Right cardiac atrium (tissue), 5 donors: ENCODE measurements at places on chromosomes 5 and 9. TPM values are rescaled to one million over a fixed set of nuclear protein-coding genes. Genes with fewer than 3 reads are reported as not detected.

DNA sequence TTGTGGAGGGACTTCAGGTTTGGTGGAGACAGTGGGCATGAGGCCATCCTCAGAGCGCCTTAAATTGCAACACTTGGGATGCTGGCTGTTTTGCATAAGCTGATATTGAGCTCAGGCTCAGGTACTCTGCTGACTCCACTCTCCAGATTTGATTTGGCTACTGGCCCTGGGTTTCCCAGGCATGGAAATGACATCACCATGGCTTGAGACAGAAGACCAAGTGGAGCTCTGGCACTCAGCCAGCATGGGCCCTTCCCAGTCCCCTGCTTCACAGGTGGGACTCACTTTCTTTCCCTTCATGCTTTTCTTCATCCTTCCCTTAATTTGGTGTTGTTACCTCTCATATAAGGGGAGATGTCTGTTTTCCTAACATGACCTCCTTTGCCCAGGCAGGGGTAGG, 72.0 kb upstream of the IL12B start:
- no peak for DNase-seq

DNA sequence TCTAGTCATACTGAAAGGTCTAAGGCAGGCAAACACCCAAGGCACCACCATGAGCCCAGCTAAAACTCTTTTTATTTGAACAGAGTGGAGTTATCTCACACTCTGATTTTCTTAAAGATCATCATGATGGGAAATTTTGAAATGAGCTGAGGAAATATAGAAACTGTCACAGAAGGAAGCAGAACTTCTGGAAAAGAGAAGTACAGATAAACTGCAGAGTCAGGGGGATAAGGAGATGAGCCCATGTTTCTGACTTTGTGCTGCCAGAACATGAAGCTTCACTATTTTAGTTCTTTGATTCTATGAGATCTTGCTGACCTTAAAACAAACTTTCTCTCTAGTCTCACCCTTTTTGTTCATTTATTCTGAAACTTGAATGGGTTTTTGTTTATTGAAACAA, 406.5 kb upstream of the EDIL3 start:
- DNase-seq: no peak

DNA sequence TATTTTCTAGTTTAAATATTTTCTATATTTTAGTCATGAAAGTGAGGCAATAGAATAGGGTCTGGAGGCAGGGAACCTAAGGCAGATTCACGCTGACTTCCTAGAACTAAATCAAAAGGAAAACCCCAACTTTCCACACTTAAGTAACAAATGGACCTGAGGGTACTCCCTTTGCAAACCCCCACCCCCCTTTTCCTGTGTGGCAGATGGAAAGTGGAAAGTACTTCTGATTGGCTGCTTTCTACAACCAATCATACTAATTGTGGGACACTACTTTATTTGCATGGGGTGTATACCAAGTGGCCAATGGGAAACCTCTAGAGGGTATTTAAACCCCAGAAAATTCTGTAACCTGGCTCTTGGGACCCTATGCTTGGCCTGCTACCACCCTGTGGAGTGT, 4.8 kb upstream of the CENPH start:
- no peak for DNase-seq

DNA sequence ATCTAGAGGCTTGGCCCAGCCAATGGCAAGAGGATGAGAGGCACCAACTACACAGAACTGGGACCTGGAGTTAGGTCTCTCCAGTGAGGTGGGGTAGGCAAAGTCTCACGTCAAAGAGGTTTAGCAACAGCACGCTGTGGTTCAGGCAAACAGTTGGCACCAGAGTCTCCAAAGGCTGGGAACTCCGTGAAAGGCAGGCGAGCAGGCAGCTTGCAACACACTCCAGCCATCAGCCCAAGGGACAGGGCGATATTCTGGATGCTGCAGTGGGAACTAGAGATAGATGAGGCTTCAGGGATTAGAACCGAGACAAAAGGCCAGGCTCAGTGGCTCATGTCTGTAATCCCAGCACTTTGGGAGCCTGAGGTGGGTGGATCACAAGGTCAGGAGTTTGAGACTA, 129.1 kb downstream of the PDZD2 start:
- DNase-seq: peak; percentile 73

DNA sequence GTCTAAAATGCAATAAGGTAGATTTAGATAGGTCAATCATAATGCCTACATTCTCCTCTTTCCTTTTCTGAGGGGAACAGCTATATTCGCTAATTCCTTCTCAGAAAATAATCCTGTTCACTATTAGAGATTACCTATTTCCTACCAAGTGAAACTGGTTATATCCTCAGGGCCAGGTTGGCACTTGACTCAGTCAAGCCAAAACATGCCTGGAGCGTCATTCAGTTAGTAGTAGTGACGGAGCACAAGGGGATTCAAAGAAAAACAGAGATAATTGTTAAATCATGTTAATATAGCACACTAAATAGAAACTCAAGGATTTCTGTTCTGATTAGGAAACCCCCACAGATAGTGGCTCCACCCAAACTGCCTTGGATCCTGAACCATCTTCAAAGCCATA, 515.4 kb upstream of the PTPRD start:
- no peak for DNase-seq

- DNase-seq: no peak
Measured at GRCh38 chr9:30584559-30584958, 1799.9 kb upstream of the ACO1 start.

DNA sequence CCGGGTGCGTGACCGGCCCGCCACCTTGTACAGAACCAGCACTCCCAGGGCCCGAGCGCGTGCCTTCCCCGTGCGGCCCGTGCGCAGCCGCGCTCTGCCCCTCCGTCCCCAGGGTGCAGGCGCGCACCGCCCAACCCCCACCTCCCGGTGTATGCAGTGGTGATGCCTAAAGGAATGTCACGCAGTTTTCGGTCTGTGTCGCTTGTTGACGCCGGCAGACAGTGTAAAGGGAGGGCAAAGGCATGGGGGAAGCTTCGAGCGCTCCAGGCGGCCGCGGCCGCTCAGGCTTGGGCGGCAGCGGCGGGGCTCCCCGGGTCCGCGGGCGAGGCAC, 1.3 kb downstream of the LRRC26 start:
- DNase-seq: no peak

DNA sequence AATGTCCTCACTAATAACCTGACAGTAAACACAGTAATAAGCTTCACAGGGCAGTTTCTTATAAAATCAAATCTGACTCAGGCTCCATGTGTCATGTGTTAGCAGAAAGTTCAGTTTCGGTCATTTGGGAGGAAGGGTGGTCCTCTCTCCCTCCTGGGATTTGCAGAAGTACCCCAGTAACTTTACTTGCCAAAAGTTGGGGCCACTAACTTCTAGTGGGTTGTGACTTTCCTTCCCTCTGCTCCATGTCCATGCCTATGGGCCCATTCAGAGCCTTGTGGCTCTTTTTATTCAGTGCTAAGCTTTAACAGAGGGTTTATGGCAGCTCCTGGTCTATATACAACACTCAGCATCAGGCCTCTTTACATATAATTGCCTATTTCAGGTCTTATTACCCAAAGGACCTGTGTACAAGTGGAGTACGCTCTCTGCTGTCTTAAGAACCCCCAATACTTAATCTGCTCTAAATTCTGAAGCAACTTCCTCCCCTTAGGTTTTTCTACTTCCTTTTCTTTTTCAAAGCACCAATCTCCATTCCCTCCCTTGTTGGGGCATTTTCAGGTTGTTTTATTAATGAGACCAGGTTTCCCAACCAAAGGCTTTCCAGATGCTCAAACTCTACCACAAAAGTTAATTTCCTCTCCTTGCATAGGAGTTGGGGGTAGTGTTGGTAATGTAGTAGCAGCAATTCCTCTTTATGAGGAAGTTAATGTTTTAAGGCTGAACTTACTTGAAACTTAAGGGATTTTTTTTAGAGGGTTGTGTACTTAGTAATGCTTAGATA, 107.7 kb downstream of the CCDC192 start:
- no peak for DNase-seq

The MIER3 gene
- 19.8 TPM for total RNA-seq

The FAM200C gene
- total RNA-seq: 3.3 TPM

The PTPN3 gene
- total RNA-seq: 8.7 TPM

The IL13 gene
- total RNA-seq: not detected

The PCDHGA5 gene
- total RNA-seq: 4.7 TPM

The PCDHB11 gene
- total RNA-seq: 2.7 TPM

The ACSL6 gene
- total RNA-seq: 5.6 TPM

The DMGDH gene
- total RNA-seq: 4.9 TPM

The KLF4 gene
- 40.1 TPM for total RNA-seq

The APC gene
- total RNA-seq: 42.1 TPM
